ENCODE measurements at places on chromosomes 4 and X.

DNA sequence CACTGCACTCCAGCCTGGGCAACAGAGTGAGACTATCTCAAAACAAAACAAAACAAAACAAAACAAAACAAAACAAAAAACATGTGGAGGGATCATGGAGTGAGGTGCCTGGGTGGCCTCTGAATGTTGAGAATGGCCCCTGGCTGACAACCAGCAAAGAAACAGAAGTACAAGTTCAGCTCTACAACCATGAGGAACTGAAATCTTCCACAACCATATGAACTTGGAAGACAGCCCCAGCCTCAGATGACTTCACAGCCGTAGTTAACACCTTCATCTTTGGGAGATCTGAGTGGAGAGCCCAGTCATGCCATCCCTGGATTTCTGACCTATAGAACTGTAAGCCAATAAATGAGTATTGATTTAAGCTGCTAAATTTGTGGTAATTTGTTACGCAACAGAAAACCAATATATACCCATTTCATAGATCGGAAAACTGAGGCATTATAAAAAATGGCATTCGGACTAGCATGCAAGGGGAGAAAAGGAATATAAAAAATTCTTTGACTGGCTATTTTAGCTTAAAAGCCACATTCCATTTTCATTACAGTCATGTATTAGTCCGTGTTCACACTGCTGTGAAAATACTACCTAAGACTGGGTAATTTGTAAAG is 138.7 kb upstream of the RAPGEF2 start:
- no peak for DNase-seq

- no peak for DNase-seq
Measured at GRCh38 chr4:76804096-76804495, 93.8 kb downstream of the SOWAHB start.

- no peak for DNase-seq
Measured at GRCh38 chr4:7009564-7009963, 33.6 kb upstream of the TADA2B start.

GRCh38 chr4:138292321-138292720 is 50.2 kb upstream of the SLC7A11 start:
- no peak for DNase-seq

- no peak for DNase-seq
Measured at GRCh38 chr4:144288011-144288903, 147.7 kb upstream of the GYPA start.

DNA sequence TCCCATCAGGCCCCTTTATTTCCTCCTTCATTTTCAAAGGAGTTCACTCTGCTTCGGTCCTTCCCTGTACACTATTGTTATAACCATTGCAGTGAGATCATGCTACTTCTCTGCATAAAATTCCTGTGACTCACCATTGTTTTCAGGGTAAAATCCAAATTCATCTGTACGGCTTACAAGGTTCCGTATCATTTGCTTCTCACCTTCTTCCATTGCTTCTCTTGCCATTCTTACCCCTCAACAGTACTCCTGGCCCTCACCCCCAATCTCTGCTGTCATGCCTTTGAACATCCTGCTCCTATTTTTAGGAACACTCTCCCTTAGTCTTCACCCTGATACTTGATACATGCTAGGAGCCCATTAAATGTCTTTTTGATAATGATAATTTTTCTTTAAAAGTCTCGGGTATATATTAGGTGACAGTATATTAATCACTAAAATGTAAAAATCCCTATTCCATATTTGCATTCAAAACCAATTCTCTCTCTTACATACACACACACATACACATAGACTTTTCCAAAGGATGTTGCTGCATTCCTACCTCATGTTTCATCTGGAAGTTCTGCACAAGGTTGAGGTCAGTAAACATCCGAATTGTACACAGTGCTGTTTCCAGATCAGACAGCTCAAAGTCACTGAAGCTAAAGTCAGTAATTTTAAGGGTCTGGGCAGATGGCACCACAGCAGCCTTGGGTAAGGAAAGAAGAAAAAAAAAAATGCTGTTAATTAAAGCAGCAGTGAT is 103.4 kb downstream of the PDE5A start:
- DNase-seq, result no peak

GRCh38 chr4:13322681-13323101 is 161.4 kb downstream of the RAB28 start:
- no peak for DNase-seq

DNA sequence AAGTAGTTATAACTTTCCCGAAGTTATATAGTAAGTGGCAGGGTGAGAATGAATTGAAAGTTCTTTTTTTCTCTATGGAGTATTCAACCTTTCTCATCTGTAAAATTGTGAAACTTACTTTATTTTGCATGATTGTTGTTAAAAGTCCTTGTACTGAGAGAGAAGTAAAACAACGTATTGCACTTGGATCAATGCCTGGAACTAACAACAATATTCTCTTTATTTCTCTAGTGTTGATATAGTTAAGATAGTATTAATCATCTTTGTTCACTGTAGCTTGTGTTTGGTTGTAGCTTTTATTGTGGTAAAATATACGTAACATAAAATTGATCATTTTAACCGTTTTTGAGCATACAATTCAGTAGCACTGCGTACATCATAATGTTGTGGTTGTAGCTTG is 48.7 kb downstream of the STIM2 start:
- DNase-seq, result no peak

DNA sequence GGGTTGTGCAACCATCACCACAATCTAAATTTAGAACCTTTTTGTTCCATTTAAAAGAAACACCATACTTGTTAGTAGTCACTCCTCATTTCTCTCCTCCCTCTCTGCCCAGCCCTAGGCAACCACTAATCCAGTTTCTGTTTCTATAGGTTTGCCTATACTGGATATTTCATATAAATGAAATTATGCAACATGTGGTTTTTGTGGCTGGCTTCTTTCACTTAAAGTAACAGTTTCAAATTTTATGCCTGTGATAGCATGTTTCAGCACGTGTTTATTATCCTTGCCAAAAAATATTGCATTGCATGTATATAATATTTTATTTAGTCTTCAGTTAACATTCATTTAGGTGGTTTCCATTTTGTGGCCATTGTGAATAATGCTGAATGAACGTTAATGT is 437.6 kb downstream of the IL1RAPL1 start:
- no peak for DNase-seq

DNA sequence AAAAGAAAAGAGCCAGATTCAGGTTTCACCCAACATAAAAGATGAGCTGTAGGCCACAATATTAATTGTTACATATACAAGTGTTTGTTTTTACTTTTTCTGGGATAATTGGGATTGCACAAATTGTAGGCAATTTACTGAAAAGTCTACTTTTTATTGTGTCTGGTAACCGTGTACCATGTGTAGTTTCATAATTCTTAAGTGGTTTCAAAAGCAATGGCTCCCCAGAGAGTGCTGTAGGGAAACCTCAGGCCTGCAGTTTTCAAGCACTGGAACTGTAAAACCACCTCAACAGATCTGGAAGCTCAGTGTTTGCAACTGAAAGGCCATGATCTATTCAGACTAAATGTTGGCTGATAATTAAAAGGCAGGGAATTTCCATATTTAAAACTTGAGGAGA is 53.9 kb upstream of the MMAA start:
- no peak for DNase-seq

DNA sequence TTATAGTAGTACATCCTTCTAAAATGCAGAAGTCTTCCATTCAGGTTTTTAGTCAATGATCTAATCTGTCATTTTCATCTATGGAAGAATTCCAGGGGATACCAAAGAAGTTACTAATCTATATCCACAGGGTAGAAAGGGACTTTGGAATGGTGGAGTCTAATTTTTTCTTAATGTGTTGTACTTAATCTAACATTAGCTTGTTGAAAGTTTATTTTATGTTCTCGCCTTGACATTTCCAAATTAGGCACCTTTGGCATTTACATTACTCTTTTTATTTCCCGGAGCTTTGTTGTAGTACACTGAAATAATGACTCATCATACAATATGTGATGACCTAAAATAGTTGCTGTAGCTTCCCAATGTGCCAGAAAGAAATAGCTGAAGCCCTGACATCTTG is 91.5 kb downstream of the HTR2C start:
- no peak for DNase-seq

DNA sequence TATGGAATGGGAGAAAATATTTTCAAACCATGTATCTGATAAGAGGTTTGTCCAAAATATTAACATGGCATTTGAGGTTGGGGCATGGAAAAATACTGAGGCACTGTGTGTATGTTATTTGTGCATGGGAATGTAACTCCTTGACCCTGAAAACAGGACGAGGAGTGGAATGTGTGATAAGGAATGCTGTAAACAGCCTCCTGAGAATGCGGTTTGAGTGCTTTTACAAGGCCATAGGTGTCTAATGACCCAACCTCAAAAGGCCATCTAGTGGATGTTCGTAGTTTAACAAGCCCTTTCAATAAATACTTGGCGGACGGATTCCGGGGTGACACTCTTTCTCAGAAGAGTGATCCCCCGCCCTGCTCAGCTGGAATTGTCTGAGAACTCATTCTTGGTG is 162.9 kb upstream of the USP9X start:
- no peak for DNase-seq

DNA sequence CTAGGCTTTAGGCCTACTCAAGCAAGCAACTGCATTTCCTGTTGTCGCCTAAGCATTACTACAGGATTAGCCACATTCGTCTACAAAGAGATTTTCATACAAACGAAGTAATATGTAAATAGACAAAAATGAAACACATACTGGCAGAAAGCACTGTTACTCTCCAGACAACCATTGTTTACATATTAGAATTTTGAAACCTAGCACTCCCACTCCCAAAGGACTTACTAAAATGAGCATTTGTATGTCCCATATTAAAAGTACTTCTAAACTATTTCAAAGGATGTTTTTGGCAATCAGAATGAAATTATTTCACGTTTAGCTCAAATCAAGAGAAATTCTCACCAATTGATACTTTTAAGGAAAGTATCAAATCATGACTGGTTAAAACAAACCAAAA is 570.8 kb downstream of the PRR32 start:
- no peak for DNase-seq

DNA sequence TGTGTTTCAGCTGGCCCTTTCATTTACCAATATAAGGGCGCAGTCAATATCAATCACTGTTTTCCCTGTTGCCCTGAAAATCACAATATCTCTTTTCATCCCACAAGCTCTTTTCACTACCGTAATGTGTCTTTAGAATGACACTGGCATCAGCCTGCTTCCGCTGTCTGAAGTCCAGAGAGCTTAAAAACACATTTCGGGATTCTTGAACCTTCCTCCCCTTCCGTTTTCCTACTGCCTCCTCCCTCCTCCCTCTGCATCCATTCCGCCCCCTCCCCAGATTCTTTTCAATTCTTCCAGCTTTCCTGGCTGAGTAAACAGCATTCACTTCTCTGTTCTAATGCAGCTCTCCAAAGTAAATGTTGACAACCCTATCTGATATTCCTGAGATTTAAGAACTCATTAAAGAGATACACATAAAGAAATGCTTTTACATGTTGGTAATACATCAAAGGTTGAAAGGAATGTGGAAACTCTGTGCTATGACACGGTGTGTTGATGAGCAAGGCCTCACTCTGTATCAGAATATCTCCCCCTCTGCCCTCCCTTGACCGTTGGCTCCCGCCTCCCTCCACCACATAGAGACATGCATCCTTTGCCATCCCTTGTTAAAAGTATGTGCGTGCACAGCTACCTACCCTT is 83.5 kb upstream of the SPRY1 start:
- DNase-seq, result no peak

GRCh38 chrX:13658602-13659001 is 5.7 kb downstream of the TCEANC start:
- no peak for DNase-seq

DNA sequence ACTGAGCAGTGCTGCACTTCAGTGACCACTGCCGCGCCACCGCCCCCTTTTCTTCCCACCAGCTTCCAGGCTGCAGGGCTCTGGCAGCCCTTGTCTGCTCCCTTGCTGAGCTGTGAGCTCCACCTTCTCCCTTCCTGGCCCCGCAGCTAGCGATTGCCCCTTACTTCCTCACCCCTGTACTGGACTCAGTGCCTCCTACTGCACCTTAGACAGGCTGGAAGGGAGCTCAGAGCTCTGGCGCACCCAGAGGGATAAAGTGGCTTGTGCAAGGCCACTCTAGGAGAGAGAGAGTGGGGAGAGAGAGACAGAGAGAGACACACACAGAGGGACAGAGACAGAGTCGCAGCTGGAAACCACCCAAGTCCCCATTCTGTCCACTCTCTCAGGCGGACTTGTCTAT is 6.0 kb downstream of the RASL11B start:
- DNase-seq, result no peak

- no peak for DNase-seq
Measured at GRCh38 chr4:164828955-164829354, 48.0 kb upstream of the APELA start.
